ENCODE measurements at places on chromosomes 3 and 15. TPM values are rescaled to one million over a fixed set of nuclear protein-coding genes. Genes with fewer than 3 reads are reported as not detected.

The SUCNR1 gene
- total RNA-seq, result not detected

DNA sequence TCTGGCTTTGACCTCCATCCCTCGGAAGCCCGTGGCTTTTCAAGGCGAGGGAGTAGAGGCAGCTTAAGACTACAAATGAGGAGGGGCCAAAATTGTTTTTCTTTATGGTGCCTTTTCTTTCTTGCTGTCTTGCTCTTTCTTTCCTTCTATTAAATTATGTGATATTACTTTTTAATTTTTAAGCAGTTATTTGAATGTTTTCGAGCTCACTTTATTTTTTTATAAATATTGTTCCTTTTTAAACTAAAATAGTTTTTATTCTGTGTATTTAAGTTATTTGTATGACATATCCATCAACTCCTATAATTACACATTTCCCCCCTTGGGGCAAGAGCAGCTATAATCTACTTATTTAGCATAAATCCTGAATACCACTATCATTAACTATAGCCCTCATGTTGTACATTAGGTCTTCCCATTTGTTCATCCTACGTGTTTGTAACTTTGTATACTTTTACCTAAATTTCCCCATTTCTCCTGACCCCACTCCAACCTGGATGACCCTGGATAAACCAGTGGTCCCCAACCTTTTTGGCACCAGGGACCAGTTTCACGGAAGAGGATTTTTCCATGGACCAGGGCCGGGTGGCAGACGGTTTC, 622 bp upstream of the PLSCR1 start:
- DNase-seq, result no peak

GRCh38 chr3:63245726-63246241, 32.3 kb upstream of the SYNPR start:
- DNase-seq, result no peak

- no peak for DNase-seq
These were observed 294.8 kb upstream of the UMPS start for GRCh38 chr3:124435467-124435866.

DNA sequence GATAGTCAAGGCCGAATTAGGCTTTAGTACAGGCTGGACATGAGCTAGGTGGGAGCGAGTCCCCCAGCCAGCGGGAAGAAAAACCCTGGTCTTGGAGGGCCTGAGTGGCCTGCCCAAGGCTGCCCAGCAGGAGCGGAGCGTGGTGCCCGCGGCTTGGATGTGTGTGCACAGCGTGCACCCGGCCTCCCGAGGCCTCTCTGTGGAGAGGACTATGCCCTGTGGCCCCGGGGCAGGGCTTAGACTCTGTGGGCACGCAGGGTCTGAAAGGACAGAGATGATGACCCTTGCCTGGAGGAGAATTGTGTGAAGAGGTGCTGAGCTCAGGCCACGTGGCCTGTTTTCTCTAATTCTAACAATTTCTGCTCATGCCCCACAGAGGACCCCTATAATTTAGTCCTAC, 124.6 kb upstream of the IQSEC1 start:
- no peak for DNase-seq

The GCNT3 gene
- not detected for total RNA-seq

DNA sequence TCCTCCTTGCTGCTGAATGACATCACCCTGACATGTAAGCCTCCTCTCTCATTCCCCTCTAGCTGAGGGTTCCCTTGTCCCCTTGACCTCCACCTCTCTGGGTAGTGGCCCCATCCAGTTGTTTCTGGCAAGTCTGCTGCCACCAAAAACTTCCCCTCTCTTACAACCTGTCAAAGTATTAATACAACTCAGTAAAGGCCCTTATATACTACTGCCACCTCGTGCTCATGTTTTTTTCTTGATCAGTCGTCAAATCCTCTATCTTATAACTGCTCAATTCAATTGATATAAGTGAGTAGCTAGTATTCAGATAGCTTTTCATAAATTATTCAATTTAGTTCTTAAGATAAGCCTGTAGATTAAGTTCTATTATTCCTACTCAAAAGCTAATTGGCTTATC, 249.6 kb downstream of the MBNL1 start:
- DNase-seq, result no peak

- no peak for DNase-seq
These were observed 83.0 kb upstream of the PTX3 start for GRCh38 chr3:157353652-157354051.

DNA sequence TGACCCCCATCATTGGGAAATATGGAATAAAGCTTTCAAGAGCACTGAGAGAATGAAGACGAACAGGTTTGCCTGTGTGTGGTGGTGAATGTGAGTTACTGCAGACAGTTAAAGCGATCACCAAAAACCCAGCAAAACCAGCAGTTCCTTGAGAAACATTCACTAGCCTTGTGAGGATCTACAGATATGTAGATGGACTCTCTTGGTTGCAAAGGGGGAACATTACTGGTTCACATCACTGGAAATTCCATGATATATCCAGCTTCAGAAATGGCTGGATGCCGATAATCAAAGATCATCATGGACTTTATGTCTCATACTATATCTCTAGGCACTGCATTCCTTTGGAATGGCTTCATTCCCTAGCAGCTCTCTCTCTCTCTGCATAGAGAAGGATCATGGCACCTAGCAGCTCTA, 10.2 kb upstream of the HERC1 start:
- DNase-seq, result no peak

The GDPGP1 gene
- 14.9 TPM for total RNA-seq

DNA sequence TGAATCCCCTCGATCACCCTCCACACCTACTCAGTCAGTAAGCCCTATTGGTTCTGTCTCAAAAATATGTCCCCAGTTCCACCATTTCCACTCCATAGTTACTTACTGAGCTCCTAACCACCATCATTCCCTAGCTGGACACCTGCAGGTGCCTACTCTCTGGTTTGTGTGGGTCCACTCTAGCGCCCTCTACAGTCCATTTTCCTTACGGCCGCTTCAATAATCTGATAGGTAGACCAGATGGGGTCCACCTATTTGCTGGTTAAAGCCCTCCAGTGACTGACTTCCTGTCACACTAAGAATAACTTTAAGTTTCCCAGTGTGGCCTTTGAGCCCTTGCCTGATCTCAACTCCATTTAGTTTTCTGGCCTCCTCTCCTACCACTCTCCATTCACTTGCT, 5.0 kb downstream of the GXYLT2 start:
- DNase-seq, result no peak

DNA sequence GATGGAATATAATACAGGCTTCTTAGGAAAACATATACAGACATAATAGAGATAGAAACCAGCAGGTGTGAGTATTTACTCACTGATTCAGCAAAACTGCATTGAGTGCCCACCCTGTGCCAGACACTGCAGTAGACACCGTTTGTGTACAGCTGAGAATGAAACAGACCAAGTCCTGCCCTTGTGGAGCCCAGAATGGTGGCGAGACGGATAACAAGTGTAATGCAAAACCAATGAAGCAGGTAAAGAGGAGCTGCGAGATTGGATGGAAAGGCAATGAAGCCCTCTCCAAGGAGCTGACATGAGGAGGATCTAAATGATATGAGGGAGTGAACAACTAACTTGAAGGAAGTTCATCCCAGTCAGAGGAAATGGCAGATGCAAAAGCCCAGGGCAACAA, 256.4 kb downstream of the MEX3B start:
- DNase-seq, result no peak

- no peak for DNase-seq
These were observed 11.8 kb downstream of the ATXN7 start for GRCh38 chr3:63875510-63875909.

The RMDN3 gene
- 21.6 TPM for total RNA-seq

- DNase-seq, result no peak
These were observed 2.2 kb upstream of the ISLR2 start for GRCh38 chr15:74127954-74128784.

- DNase-seq, result no peak
These were observed 29.4 kb downstream of the RNU5B-1 start for GRCh38 chr15:65333856-65334255.

The C15orf62 gene
- 0.73 TPM for total RNA-seq

GRCh38 chr3:182983876-182984275, 3.5 kb upstream of the DCUN1D1 start:
- no peak for DNase-seq

GRCh38 chr3:49668414-49668797, 5.7 kb upstream of the APEH start:
- no peak for DNase-seq

DNA sequence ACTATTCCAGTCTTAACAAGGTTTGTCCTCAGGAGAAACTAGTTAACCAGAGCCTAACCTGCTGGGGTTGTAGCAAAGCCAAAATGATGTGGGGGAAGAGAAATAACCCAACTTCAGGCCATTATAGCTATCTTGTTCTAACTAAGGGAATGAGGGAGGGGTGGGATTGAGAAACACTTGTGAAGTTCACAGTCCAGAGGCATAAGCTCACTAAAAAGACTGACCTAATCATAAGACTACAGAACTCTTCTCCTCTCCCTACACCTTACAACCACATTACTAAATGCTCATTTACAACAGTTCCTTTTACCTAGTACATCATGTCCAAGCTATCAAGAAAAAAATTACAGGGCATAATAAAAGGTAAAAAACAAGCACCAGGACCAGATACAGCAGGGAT, 52.8 kb downstream of the UBE3A start:
- DNase-seq, result no peak

The ZMYND10 gene
- total RNA-seq, result 2.8 TPM

The DNAJA4 gene
- total RNA-seq, result 28.3 TPM

The MRAS gene
- total RNA-seq, result 0.05 TPM

DNA sequence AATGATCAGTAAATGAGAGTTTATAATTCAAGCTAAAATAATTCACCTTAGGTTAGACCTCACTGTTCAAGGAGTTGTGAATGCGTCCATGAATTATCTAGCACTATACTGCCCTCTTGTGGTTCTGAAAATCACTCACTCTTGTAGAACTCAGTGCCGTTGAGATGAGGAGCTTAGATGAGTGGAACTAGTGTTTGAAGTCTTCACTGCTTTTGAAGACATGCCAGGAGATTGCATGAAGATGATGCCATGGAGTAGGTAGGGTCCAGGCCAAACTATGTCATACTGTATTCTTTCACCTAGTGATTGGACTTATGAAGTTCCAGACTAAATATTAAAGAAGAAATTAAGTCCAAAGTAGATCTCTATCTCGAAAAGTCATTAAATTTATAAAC, 28.8 kb downstream of the LYSMD4 start:
- peak; percentile 76 for DNase-seq

DNA sequence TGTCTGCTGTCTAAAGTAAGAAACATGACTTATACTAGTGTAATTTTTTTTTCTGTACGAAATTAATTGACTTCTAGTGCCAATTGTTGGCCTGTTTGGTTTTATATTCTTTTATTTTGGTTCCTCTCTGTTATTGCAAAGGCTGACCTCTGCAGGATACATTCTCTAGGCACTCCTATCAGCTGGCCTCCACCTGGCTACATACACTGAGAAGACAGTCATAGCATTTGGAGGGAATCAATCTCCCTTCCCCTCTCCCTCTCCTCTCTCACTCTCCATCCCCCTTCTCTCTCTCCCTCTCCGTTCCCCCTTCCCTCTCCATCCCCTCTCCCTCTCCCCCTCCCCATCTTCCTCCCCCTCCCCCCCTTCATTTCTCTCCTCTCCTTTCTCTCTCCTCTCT, 116.7 kb downstream of the MCTP2 start:
- DNase-seq, result no peak

DNA sequence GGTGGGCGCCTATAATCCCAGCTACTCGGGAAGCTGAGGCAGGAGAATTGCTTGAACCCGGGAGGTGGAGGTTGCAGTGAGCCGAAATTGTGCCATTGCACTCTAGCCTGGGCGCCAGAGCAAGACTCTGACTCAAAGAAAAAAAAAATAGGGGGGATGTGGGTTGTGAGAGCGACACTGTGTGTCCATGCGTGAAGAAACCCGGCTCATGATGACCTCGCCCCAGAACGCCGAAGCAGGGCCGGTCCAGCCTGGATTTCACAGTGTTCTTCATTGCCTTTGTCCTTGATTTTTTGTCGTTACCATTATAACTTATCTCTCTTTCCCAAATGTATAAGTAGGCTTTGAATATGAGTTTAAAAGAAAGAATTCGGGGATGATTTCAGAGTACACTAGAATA, 128.7 kb downstream of the PGPEP1L start:
- DNase-seq, result no peak

- DNase-seq, result no peak
These were observed at the start of gene ALDH1A3 for GRCh38 chr15:100879464-100880138. ALDH1A3 (plus strand) TSS chr15:100879831; CDS start chr15:100879908, 77 bp downstream.

The C3orf20 gene
- total RNA-seq, result 0.81 TPM

DNA sequence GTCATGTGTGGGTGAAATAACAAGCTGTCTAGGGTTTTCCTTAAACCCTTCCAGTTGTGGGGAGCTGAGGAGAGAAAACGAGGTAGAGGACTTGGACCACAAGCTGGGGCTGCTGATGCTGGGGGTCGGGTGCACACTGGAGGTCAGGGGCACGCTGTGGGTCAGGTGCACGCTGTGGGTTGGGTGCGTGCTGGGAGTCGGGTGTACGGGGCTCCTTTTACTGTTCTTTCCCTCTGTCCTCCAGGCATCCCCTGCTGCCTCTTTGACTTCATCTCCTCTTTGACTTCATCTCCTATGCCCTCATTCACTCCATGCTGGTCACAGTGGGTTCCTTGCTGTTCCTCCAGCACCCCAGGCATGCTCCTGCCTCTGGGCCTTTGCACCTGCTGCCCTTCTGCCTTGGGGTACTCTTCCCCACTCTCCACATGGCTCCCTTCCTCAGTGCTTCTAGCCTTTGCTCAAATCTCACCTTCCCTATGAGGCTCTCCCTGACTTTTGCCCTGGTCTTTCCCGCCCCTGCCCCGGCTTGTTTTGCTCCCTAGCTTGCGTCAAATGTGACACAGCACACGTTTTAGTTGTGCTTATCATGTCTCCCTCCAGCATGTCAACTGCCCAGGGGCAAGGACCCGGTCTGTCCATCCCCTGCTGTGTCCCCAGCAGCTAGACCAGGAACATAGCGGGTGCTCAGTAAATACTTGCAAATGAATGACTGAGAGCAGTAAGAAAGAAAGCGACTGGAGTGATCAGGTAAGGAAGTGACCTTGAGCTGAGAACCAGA, 45.4 kb downstream of the WNT7A start:
- DNase-seq, result no peak

DNA sequence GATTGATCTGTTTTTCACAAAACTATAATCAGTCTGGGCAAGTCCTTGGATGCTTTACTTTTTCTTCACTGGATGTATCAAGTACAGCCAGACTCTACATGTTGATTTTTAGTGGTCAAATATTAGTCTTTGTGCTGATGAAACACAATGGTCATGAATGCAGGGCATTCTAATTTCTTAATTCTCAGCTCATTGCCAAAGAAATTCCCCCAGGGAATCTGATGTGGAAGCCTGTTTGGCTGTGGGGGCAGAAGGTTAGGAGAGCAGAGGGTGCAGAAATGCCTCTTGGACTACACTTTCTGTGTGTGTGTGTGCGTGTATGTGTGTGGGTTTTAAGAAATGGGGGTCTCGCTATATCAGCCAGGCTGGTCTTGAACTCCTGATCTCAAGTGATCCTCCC, 48.7 kb upstream of the HACD2 start:
- no peak for DNase-seq

GRCh38 chr15:98433346-98433745, 215.0 kb upstream of the IGF1R start:
- DNase-seq, result no peak

GRCh38 chr3:177035676-177036075, 161.6 kb downstream of the TBL1XR1 start:
- DNase-seq, result no peak

GRCh38 chr15:77865701-77866100, 211.8 kb downstream of the TBC1D2B start:
- no peak for DNase-seq

Data from naive thymus-derived CD4-positive, alpha-beta T cell (primary cell).